GM23338 (cell line): ENCODE measurements at places on chromosomes 6 and 20. TPM values are rescaled to one million over a fixed set of nuclear protein-coding genes. Genes with fewer than 3 reads are reported as not detected.

The SYNJ2 gene
- 5.6 and 8.4 TPM in 2 replicates for total RNA-seq

The ADTRP gene
- not detected in 2 replicates for total RNA-seq

The ZNF512B gene
- 21.4 and 28.8 TPM in 2 replicates for total RNA-seq

The EXOC2 gene
- total RNA-seq: 90.1 and 93.6 TPM in 2 replicates

The CSNK2B gene
- 210 and 260 TPM in 2 replicates for total RNA-seq

The ARMH2 gene
- total RNA-seq: not detected in 2 replicates

The SLC32A1 gene
- total RNA-seq: 0.08 and 0.87 TPM in 2 replicates

DNA sequence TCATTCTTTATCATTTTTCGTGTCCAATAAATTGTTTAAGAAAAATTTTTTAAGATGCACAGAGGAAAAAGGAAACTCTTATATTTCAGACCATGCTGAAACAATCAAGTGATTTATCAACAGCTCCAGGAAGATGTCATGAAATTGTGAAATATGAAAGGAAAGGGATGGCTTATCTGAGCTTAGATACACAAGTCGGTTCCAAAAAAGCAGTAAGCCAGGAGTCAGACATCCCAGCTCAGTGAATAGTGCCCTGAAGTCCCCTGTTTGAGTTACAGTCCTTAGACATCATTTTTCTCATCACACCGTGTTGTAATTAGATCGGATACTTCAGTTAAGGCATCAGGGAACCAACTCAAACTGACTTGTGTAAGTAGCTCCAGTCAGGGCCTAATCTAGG is 91.0 kb upstream of the SSTR4 start:
- DNase-seq: no peak

DNA sequence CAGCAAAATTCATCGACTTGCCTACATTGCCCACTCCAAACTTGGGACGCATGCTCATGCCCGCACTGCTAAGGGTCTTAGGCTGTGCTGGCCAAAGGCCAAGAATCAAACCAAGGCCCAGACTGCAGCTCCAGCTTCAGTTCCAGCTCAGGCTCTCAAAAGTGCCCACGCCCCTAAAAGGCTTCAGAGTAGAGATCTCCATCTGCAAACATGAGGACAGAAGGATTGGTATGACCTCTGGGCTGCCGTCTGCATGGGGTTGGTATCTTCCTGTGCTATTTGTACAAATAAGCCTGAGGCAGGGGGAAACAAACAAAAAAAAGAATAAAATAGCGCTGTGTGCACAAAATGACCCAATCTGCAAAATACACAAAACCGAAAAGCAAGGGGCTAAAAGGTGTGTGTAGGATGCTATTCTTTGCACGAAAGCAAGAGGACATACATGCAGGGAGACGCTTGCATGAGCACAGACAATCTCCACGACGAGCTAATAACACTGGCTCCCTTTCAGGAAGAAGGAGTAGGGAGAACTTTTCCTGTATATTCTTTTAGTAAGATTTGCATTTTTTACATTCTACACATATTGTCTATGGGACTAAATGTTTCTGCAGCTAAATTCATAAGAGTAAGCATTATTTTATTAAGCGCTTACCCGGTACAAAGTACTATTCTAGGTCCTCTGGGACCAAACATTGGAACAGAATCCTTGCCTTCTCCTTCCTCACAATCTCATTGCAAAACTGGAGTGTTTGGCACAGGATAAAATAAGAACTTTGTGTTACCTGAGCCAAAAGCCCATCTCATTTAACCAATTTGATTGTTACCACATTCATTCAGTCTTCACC is 33.1 kb downstream of the ATP9A start:
- DNase-seq: no peak

DNA sequence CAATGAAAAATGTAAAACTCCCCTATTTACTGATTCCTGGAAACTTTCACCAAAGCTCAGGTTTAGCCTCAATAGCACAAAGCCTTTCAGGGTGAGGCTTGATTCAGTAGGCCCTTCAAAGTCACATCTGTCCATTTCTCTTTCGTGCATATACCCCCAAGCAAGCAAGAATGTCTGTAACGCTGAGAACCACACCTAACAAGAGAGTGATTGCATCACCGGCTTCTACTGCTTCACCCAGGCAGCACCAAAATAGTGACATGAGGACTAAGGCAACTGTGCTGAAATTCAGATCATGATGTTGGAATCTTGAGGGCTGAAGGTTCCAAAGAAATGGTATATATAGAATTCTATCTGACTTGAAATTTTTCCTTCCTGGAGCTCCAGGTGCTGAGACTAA is 26.1 kb downstream of the CGA start:
- no peak for DNase-seq

DNA sequence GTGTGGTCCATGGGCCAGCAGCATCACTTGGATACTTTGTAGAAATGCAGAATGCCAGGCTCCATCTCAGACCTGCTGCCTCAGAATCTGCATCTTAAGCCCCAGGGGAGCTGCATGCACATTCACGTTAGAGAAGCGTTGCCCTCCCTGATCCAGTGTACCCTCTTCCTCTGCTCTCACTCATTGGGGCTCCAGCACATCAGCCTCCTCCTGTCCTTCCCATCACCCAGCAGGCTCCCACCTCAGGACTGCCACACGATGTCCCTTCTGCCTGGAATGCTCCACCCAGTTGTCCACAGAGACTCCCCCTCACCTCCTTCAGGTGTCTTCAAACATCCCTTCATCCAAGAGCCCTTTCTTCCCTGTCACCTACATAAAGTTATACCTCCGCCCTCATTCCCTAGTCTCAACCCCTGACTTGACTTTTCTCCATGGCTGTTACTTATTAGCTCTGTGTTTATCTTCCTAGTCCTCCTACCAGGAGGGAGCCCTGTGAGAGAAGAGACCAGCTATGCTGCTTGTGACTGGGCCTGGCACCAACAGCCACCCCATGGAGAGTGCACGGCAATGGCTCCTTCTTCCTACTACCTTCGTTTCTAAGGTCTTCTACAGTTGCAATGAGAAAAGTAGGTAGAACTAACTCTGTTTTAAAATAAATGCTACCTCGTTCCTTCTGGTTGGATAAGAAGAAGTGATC is 3.3 kb upstream of the ACSS1 start:
- DNase-seq: no peak

- DNase-seq: no peak
Measured at GRCh38 chr6:140108167-140108566, 733.7 kb upstream of the CITED2 start.

- DNase-seq: peak; percentile 90
Measured at GRCh38 chr6:36914227-36914794, 28.6 kb downstream of the C6orf89 start.

DNA sequence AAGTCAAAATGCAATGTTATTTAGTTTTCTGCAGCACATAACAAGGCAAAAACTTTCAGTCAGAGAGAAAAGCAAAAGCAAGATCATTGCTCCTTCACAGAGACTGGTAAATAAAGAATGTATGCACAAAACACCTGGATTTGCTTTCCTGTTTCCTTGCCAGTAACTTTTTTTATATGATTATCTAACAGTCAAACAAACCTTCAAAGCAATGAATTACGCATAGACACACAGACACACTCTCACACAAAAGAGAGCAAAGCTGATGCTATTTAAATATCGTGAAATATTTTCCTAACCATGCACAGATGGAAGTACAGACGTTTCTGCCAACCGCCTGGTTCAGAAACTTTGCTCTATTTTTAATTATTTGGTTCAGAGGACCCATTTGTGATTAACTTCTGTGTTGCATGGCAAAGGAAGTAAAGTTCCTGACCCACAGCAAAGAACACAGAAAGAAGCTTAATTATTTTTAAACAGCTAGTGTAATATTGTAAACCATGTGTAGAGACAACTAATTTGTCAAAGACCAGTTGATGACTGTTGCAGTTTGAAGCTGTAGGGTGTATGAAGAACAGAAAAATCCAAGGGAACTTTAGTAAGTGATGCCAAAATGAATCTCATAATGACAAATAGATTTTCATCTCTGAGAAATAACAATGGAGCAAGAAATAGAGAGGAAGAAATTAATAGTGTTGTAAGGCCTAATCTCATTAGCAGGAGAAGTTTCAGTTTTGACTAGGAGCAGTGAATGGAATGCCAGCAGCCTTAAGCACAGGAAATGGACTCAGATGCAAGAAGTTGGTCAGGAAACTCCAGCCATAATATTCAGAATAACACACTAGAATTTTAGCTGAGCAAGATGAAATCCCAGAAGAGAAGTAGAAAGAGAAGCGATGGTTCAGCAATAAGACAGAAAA is 24.1 kb downstream of the ATXN1 start:
- peak; percentile 30 for DNase-seq

GRCh38 chr6:4891141-4891540 is 112.7 kb downstream of the RPP40 start:
- no peak for DNase-seq
